ENCODE measurements at places on chromosomes 2 and 18. TPM values are rescaled to one million over a fixed set of nuclear protein-coding genes. Genes with fewer than 3 reads are reported as not detected.

Gene WIPF1
- total RNA-seq, result 1.4 TPM

Gene FAP
- total RNA-seq, result 2.7 TPM

Gene ELOA2
- total RNA-seq, result not detected

Gene GAREM2
- 0.72 TPM for total RNA-seq

Gene BUB1
- total RNA-seq, result 6.5 TPM

Gene TMX3
- total RNA-seq, result 32.0 TPM
